ENCODE measurements at places on chromosomes 3 and 15.

DNA sequence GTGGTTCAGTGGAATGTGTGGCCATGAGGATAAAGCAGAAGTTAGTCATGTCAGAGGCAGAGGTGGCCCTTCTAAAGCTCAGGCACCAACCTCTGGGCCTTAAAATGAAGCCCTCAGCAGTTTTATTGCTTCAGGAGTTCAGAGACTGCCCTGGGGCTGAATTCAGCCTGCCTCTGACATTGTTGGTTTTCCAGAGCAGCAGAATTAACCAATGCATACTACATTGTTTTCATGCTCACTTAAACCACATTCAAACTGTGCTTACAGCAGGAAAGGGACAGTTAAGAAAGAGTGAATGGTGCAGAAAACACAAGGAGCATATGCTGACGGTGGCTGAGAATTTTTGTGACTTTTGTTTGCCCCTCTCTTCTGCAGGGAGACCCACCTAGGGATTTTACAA is 320.2 kb downstream of the CHST2 start:
- no peak for DNase-seq

DNA sequence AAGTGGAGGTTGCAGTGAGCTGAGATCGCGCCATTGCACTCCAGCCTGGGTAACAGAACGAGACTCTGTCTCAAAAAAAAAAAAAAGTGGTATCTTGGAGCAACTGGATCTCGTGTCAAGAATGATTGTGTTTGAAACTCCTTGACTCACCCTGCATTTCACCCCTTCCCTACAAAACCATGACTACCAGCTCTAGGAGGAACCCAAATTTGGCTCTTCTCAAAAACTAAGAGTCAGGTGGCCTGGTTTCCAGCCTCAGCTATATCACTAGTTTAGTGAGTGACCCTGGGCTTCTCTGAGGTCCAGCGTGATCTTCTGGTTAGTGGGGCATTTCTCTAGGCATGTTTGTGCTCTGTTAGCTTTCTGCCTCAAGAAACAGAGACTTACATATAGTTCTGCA is 222.1 kb downstream of the FAM43A start:
- DNase-seq, result no peak

DNA sequence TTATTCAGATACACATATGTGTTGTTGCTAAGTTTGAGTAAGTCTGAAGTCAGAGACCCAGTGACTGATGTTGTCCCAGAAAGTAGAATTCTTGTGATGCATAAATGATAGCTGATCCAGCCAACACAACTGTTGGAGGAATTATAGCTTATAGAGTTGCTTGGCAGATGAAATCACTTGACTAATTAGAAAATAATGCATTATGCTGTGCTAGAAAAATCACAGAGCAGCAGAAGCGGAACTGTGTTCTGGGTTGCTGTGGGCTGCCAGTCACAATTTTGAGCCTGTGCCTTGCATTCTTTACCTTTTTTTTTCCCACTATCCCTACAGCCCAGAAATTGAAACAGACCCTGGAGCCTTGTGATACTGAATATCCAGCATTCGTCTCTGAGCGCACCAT is 90.0 kb upstream of the LRTM1 start:
- no peak for DNase-seq

- DNase-seq, result no peak
Measured at GRCh38 chr3:131756405-131756804, 253.6 kb upstream of the MRPL3 start.

DNA sequence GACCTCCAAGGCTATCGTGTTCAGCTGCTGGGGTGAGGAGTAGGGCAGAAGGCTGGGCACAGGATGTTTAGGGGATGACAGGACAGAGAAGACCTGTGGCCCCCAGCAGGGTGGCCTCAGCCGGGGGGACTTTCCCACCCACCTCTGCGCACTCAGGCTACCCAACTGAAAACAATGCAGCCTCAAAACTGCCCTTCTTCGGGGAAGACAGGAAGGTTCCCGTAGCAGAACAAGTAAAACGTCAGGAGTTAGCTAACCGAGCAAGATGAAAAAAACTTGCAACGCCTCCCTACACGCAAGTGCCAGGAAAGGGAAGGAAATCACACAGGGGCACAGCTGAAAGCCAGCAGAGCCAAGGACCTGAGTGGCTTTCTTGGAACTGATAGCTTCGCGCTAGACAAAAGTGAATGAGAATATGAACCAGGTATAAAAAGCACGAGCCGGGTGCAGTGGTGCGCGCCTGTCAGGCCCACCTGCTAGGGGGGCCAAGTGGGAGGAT is 38.4 kb upstream of the FURIN start:
- no peak for DNase-seq

DNA sequence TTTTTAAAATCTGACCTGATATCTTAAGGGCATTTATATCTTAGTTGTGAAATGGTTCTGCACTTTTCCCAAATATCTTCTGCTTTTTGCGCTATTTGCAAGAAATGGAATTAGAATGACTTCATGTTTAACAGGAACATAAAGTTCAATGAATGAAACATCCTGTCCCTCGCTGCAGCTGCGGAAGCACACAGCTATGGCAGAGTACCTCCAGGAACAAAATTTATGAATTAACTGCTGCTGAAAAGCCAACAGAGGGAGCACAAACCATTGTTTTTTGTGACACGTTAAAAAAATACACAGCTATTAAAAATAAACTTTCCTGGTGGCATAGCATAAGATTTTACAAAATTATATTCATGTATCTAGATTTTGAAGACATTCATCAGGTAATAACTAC is 404.4 kb upstream of the MDFIC2 start:
- DNase-seq, result no peak

GRCh38 chr15:73345658-73346057 is 23.1 kb downstream of the HCN4 start:
- DNase-seq, result no peak

GRCh38 chr3:3038201-3038991 is 71.8 kb downstream of the IL5RA start:
- DNase-seq, result no peak

DNA sequence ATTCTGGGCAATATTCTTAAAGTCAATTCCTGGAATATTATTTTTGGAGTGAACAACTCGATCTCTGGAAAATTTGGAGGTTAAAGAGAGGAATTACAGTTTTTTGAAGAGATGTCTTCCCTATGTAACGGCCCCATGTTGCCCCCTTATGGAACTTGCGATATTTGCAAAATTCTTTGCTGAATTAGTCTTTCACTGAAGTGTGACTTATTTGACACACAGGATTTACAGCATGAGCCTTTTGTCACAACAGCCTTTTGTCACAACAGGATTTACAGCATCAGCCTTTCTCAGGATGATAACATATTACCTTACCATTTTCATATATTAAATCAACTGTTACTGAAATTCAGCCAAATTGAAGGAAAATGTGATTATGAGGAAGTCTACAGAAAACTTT is 37.8 kb upstream of the SPTSSB start:
- DNase-seq, result no peak

- no peak for DNase-seq
Measured at GRCh38 chr3:15726043-15726442, 71.7 kb downstream of the ANKRD28 start.

GRCh38 chr15:51348688-51349087 is 7.2 kb downstream of the GLDN start:
- no peak for DNase-seq

DNA sequence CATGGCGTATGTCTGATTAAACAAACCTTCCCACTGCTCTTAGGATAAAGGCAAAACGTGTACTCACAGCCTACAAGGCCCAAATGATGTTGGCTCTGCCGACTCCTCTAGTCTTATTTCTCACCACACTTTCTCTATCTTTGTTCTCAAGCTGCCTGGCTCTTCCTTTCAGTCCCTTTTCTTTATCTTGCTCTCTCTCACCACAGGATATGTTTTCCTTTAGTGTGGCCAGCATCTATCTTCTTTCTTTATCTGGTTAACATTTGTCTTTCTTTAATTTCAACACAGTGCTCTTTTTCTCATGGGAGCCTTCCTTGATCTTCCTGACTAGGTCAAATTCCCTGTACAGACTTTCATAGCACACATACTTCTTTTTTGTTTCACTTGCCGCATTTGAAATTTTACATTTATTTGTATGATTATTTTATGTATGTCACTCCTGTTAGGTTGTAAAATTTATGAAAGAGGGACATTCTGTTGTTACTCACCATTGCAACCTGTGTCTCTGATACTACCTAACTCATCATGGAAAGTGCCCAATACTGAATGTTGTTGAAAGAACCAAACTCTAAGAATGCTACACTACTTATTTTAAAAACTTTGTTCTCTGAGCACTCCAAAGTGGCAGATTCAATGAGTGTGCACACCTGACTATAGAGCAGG is 328.9 kb upstream of the CBLB start:
- no peak for DNase-seq

DNA sequence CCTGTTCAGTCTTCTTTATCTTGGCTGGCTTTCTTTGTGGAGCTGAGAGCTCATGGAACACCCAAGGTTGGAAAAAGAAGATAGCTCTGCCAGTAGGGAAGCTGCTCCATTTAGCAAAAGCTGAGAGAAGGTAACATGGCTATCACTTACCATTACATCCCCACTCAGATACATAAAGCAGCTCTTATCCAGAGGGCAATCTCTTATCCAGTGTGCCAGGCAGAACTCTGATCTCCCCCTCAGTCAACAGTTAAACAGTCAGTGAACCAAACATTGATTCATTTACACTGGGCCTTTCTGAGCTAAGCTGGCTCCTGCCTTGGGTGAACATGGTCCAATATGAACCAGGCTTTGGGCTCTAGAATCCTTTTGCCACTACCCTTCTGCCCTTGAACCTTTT is 624.2 kb downstream of the NTRK3 start:
- no peak for DNase-seq

DNA sequence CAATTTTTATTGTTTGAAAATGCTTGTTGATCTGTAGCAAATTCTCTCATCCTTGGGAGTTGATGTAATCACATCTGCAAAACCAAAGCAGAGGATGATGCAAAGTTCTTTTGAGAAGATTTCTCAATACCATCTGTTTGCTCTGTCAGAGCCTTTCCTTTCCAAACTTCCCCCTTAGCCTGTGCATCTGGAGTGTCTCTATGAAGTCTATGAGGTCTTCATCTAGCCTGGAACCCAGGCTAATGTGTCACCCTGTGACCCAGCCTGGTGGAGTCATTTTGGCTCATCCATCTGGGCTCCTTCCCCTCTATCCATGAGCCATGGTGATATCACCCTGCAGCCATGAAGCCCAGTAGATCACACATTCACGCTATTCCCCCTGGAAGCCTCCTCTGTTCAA is 123.2 kb upstream of the SLC7A14 start:
- DNase-seq, result no peak

GRCh38 chr15:80982205-80982604 is 7.4 kb downstream of the MESD start:
- no peak for DNase-seq

DNA sequence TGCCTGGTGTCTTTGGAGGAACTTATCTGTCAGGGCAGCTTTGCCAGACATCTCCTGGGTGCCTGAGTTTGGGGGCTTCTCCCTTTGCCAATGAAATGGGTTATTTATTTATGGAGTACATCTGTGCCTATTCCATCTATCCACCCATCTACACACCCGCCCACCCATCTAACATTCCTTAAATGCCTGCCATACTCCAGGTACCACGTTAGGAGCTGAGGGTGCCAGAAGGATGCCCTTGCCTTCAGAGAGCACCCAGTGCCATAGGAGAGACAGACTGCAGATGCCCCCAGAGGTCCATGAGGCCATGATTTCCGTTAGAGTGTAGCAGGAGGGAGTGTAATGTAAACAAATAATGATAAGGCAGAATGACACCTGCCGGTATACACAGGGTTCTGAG is 21.8 kb upstream of the KIF23 start:
- DNase-seq, result no peak

GRCh38 chr3:127646501-127647046 is 17.6 kb downstream of the PODXL2 start:
- DNase-seq, result no peak

GRCh38 chr3:7977245-7978086 is 524.2 kb upstream of the LMCD1 start:
- no peak for DNase-seq

- DNase-seq, result no peak
Measured at GRCh38 chr3:183117056-183117455, 17.8 kb upstream of the MCCC1 start.

DNA sequence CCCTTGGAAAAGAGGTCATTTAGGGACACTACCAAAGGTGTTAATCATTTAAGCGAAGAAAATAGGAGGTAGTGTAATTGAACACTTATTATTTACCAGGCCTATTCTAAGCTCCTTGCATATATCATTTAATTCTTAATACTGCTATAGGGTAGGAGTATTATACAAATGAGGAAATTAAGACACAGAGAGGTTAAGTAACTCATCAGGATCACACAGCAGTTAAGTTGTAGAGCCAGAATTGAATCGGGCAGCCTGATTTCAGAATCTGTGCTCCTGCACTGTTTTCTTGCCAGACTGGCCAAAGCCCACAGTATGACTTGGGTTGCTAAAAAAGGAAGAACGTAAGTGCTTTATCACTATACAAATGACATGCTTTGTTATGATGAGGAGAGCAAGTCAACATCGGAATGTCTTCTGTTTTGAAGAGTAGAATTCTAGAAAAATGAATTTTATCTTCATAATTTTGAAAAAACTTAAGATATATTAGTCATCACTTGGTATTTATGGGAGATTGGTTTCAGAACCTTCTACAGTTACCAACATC is 31.4 kb downstream of the HPS3 start:
- no peak for DNase-seq

DNA sequence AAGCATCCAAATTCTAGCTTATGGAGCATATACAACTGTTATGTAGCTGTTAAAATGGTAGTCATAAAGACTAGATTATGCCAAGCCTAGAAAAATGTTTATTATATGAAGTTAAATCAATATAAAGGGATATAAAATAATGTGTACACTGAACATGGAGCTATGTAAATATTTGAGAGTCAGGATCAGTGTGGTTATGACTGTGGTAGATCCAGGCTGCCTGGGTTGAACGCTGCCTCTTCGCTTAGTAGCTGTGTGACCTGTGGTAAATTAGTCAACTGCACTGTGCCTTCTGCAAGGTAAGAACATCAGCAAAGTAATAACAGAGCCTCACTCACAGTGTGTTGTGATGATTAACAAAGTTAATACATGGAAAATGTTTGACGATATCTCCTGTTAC is 212.2 kb downstream of the RBMS3 start:
- DNase-seq, result no peak

DNA sequence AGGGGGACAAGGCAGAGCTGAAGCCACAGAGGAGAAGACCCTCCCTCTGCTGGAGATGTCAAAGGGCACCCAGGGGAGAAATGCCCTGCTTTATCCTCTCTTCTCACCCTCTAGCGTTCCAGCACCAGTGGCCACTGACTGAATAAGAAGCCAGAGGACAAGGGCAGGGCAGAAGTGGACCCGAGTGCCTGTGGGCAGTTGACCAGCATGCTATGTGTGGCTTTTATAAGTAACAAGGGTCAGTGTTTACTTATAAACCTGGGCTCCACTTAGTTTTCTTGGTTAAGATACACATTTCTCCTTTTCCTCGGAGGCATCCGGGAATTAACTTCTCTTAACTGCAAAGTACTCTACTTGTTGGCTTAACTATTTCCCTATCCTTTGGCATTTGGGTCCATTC is 13.3 kb upstream of the HDAC11 start:
- DNase-seq, result no peak
